Activated CD8-positive, alpha-beta T cell treated with anti-CD3 and anti-CD28 coated beads, Interleukin-2, amount 10 ng/mL, durations not matched to agents 7 days and 5 days (primary cell): ENCODE measurements at places on chromosomes 5 and 9. TPM values are rescaled to one million over a fixed set of nuclear protein-coding genes. Genes with fewer than 3 reads are reported as not detected.

PCDHB4 gene
- not detected for total RNA-seq

QRFP gene
- total RNA-seq = not detected

SLC34A3 gene
- not detected for total RNA-seq

GPR150 gene
- total RNA-seq = 0.74 TPM

GABRA1 gene
- not detected for total RNA-seq

CDH9 gene
- total RNA-seq = not detected

PCDHGA6 gene
- 0.08 TPM for total RNA-seq

PROB1 gene
- total RNA-seq = 6.2 TPM

POLR3G gene
- 5.8 TPM for total RNA-seq

ZNF189 gene
- 9.7 TPM for total RNA-seq

ORM2 gene
- not detected for total RNA-seq

RLN2 gene
- 2.2 TPM for total RNA-seq

ACTBL2 gene
- not detected for total RNA-seq

CAMK4 gene
- total RNA-seq = 82.7 TPM

IL3 gene
- total RNA-seq = not detected

GRIN1 gene
- not detected for total RNA-seq

CCL21 gene
- total RNA-seq = not detected

SLC6A3 gene
- not detected for total RNA-seq

LHX3 gene
- total RNA-seq = not detected

MRPL41 gene
- total RNA-seq = 55.5 TPM

ARHGEF39 gene
- 17.3 TPM for total RNA-seq

IER5L gene
- total RNA-seq = 6.0 TPM

RAB14 gene
- 68.2 TPM for total RNA-seq

CCNI2 gene
- 8.3 TPM for total RNA-seq

TNFSF8 gene
- 55.3 TPM for total RNA-seq

GFPT2 gene
- 0.13 TPM for total RNA-seq

KCNMB1 gene
- not detected for total RNA-seq

SAPCD2 gene
- total RNA-seq = 57.0 TPM

MEIKIN gene
- total RNA-seq = not detected

BAAT gene
- not detected for total RNA-seq

PAPPA gene
- total RNA-seq = not detected

MYMK gene
- not detected for total RNA-seq

MAPKAP1 gene
- 60.4 TPM for total RNA-seq

FYB1 gene
- 215 TPM for total RNA-seq

PPP1R2B gene
- total RNA-seq = 0.13 TPM

FUT7 gene
- 2.6 TPM for total RNA-seq

NUTM2F gene
- total RNA-seq = not detected

RNF183 gene
- total RNA-seq = not detected
